GM04503 (cell line): ENCODE measurements at places on chromosomes 3 and 15.

DNA sequence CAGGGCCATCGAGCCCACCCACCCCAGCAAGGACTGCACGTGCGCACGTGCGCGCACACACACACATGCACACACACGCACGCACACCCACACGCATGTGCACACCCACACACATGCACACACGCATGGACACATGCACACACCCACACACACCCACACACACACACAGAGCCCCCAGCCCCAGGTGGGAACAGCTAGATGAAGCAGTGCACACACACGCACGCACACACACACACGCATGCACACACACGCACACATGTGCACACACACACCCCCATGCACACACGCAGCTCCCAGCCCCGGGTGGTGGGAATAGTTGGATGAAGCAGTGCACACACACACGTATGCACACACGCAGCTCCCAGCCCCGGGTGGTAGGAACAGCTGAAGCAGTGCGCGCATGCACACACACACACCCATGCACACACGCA is 158.6 kb downstream of the XXYLT1 start:
- DNase-seq = no peak

GRCh38 chr3:9339761-9340471 is 22.9 kb upstream of the THUMPD3 start:
- DNase-seq = no peak

- no peak for DNase-seq
Observed at GRCh38 chr3:124887932-124888298, 750 bp upstream of the ITGB5 start.

GRCh38 chr3:31053299-31053698 is 158.8 kb upstream of the GADL1 start:
- no peak for DNase-seq

DNA sequence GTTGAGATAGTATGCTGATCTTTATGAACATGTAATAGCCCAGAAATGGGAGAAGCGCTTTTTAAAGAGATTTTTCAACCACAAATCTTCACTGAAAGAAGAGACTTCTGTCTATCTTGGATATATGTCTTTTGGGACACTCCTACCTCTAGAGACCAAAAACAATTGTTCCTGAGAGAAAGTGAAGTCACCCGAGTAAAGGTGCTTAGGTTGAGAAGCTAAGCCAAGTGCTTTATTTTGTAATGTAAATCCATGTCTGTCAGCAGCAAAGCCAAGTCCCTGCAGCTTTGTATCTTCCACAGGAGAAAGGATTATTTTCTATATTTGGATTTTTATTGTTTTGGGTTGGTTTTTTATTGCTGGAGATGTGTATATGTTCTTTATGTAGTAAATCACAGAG is 32.1 kb upstream of the B3GALNT1 start:
- no peak for DNase-seq

- DNase-seq = no peak
Observed at GRCh38 chr15:89746386-89746780, 4.7 kb downstream of the MESP1 start.

DNA sequence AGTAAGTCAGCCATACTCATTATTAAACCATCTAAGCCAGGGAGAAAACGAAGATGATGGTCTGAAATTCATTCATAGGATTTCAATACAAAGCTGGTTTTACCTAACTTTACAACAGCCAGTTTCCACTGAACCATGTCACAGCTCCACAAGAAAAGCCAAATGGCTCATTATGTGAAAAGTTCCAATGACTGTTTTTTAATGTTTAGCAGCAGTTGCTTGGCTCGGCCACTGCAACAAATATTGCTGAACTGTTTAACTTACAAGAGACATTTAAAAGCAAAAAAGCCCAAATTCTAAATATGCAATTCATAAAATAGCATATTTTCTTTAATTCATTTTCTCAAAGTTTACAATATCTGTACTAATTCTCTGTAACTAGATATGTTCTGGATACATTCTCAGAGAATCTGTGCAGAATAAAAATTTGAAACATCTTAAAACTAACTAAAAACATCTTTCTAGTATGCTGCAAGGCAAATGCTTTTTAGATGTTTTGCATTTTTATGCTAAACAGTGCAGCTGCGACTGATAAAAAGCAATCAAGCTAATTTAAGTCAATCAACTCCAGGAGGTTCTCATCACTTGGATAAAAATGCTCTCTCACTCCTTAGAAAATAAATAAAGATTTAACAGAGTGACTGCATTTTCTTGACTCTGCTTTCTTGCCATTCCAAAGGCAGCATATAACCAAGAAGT is 356.5 kb downstream of the ERC2 start:
- DNase-seq = no peak

DNA sequence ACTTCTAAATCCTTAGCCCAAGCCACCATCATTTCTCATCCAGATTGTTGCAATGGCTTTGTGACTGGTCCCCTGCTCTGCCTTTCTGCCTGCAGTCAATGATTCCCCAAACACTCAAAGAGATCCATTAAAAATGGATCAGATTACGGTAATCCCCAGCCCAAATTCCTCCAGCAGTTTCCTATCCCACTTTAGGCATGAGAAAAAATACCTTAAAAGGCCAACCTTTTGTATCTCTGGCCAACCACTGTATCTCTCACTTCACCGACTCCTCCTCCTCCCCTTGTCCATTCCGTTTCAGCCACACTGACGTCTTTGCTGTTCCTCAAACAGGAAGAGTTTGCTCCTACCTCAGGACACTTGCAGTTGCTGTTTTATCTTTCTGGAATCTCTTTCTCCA is 20.9 kb upstream of the IL1RAP start:
- no peak for DNase-seq

GRCh38 chr3:149339931-149340309 is 6.5 kb upstream of the TM4SF18 start:
- peak; percentile 90 for DNase-seq

GRCh38 chr3:119796785-119797184 is 14.9 kb downstream of the NR1I2 start:
- DNase-seq = no peak

GRCh38 chr15:78360367-78360801 is 20.2 kb downstream of the CRABP1 start:
- DNase-seq = peak; percentile 3

- no peak for DNase-seq
Observed at GRCh38 chr15:43146184-43146583, 12.8 kb downstream of the TMEM62 start.

GRCh38 chr3:9172851-9173321 is 76.6 kb downstream of the SRGAP3 start:
- no peak for DNase-seq

- DNase-seq = no peak
Observed at GRCh38 chr3:192916371-192917027, 1.2 kb downstream of the MB21D2 start.

- DNase-seq = no peak
Observed at GRCh38 chr15:66691727-66692126, 10.3 kb upstream of the SMAD6 start.

- DNase-seq = no peak
Observed at GRCh38 chr3:145266368-145266767, 894.6 kb downstream of the PLOD2 start.

GRCh38 chr3:177196008-177196455 is 1.2 kb downstream of the TBL1XR1 start:
- no peak for DNase-seq

- DNase-seq = no peak
Observed at GRCh38 chr3:99681512-99681911, 43.1 kb downstream of the COL8A1 start.
